Stimulated activated CD4-positive, alpha-beta T cell treated with anti-CD3 and anti-CD28 coated beads, TNF-alpha, amount 100 ng/mL, for 1 hour (primary cell): ENCODE measurements at places on chromosomes 16 and 17.

- DNase-seq = no peak
These were observed 67.8 kb upstream of the LHX1 start for GRCh38 chr17:36869441-36869840.

- no peak for DNase-seq
These were observed 5.0 kb downstream of the THOC6 start for GRCh38 chr16:3028716-3029319.

DNA sequence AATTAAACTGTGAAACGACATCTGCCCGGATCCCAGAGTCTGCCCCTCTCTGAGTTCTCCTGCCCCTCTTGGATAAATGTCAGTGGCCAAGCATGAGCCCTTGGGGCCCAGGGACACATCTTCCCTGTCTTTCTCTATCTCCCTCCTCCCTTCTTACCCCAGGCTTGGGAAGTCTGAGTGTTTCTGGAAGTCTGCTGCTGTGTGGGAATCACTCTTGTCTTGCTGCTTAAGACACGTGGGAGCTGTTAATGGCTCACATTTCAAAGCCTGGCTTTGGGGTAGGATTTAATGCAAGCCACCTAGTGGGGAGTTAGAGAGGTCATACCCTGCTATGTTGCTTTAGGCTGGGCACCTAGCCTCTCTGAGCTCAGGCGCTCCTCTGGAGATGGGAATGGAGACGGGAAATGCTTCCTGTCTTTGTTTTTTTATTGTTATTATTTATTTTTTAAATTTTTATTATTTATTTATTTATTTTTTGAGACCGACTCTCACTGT lies 218.5 kb upstream of the CIBAR2 start:
- no peak for DNase-seq

DNA sequence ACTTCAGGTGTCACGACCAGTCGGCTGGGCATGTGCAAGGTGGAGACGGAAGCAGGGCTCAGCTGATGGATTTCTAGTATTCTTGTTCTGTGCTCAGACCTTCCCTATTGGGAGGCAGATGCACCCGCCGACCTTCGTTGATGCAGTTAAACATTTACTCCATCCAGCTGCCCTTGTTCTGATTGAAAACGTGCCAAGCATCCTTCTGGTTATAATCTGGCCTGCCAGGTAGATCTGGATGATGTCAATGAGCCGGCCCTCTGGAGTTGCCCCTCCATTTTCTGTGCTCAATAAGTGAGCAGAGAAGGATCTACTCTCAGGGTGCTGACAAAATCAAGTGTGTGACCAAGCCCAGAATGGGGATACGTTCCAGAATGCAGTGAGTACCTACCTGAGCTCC lies 38.3 kb downstream of the CCDC182 start:
- no peak for DNase-seq

DNA sequence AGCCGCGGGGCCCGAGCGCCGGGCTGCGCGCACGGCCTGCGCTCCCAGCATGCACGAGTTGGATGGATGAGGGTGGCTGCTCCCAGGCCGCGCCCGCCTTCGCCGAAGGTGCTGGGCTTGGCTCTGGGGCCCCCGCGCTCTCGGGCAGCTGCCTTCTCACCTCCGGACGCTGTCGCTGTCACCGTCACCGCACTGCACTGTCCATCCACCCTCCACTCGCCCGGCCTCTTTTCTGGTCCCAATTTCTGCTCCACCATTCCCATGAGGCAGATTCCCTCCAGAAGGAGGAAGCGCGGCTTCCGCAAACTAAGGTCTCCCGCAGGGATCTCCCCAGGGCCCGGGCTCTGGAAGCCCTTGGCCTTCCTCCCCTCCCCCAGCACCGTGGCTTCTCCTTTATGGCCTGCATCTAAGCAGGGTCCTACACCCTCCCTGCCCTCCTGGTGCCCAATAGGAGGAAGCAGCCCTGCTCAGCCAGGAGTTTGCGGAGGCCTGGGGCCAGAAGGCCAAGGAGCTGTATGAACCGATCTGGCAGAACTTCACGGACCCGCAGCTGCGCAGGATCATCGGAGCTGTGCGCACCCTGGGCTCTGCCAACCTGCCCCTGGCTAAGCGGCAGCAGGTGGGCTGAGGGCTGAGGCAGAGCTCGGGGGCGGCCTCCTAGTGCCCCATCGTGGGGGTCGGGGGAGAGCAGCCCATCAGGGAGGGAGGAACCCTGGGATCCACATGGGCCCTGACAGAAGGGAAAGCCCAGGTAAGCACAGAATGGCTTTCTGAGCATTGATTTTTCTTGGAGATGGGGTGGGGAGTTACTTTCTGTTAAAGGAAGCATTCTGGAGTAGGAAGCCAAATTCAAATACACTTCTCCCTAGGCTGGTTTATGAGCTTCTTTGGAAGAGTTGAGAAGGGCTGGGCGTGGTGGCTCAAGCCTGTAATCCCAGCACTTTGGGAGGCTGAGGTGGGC lies 899 bp downstream of the ACE start:
- DNase-seq = no peak

- DNase-seq = no peak
These were observed 12.2 kb upstream of the CLEC18C start for GRCh38 chr16:70161350-70161749.
